ENCODE measurements at places on chromosomes 3 and 15.

DNA sequence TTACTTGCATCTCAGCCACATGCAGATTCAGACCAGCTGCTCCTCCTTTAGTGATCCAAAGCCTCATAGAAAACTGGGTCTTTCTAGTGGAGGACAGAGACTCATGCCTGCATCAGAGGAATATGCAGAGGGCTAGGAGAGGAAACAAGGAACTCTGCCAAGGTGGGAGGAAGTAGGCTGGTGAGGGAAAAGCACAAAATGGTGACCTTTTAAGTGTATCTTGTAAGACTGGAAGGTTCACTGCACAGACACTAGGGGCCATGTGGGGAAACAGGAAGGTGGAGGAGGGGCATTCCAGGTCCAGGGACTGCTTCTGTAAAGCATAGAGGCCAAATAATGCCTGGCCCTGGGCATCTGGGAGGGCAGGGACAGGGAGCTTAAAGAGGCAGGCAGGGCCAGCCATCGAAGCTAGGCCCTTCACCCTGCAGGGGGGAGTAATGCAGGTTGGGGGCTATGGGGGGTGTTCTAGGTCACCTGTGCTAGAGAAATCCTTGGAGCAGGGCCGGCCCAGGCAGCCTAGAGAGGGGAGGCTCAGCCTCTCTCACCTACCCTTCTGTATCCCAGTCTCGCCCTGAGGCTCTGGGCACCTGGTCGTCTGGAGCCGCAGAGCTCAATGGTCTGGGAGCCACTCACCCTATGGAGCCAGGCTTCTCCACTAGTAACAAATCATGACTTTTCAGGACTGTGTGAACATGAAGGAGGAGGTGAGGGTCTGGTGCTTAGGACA lies 117.7 kb downstream of the DNAJB8 start:
- DNase-seq: no peak

DNA sequence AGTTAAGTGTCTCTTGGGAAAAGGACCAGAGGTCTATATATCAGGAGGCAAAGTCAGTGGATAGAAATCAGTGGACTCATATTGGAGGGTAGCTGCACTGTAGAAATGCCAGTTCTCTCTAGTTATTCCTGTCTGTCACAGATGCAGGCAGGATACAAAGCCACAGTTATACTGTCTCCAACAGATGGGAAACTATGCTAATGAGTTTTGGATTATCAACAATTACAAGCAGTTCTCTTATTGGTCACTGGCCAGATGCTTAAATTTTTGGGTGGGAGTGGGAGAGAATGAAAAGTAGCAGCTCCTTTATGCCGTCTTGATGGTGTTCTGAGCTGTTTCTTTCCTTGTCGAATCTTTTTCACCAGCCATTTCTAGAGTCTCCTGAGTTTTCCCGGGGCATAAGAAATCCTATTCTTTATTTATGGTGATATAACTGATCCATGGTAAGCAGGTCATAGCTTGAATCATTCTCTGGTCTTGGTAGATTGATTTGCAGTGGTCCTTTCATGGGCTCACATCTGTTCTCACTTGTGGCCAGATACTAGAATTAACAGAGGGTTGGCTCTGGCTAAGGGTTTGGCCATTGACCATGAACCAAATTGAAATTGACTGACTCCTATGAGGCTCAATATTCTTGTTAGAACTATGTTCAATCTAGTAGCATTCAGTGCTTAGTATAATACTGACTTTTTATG lies 44.6 kb upstream of the RBMS3 start:
- no peak for DNase-seq

DNA sequence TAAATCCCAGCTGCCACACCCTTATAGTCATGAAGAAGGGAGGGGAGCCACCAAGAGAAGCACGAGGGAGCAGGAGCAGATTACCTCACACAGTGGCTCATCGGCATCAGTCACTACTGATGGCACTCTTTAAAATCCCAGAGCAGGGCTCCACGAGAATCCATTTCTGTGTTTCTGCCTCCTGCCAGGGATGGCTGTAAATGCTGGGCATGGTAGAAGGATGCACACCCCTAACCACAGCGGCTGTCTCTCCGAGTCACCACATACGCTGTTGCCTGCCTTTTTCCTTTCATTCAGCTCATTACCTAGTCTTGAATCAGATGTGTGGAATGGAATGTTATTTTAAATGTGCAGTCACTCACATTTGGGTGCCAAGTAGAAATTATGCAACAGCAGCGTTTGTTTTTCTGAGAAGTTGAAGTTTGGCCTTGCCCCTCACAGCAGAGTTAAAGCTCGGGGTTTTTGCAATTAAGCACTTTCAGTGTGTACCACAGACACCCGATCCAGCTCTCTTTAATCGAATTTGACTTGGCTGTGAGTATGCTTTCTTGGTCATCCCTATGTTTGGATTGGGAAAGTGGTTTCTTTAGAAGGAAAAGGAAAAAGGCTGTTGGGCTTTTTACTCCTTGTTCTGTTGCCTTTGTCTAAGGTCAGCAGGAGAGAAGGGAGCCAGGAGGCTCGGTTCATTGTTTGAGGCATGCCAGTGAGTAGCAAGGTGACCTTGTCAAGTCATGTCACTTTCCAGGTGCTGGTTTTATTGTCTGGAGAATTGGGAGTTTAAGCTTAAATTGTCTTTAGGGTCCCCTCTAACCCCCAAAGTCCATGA lies 284.2 kb upstream of the TPM1 start:
- DNase-seq: no peak

DNA sequence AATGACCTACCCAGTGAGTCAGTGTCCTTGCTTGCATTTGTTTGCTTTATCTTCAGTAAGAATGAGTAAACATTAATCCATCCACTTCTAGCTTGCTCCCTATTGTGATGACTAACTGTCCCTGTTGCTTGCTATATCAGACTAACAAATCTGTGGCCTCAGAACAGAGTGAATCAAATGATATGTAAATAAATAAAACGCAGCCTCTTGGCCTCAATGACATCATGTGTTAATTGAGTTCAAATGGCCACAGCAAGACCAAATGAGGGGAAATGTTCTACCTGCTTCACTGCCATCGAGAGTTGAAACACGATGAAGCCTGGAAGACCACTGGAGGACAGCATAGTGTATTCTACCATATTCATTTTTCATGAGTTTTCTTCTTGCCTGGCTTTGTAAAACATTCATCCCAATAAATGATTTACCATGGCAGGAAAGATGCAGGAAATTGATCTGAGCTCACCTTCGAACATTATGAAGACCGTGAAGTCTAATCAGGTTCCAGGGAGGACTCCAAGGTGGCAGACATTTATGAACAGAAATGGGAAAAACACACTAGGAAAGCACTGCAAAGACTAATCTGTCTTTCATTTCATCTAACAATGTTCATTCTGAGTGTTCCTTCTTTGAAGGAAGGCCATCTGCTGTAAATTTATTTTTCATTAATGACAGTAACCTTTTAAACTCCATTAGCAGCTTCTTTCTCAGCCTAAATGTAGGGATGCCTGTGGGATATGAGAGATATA lies 1144.5 kb downstream of the TUSC7 start:
- DNase-seq: no peak

DNA sequence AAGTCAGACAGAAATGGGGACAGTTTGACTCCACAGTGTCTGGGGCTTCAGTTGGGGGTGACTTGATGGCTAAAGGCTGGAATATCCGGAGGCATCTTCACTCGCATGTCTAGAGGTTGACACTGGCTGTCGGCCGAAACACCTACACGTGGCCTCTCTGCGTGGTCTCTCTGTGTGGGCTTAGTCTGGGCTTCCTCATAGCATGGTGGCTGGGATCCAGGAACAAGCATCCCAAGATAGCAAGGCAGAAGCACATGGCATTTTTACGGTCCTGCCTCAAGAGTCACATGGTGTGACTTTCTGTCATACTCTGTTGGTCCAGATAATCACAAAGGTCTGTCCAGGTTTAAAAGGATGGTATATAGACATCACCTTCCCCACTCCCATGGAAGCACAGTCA lies 34.5 kb downstream of the MAGI1 start:
- no peak for DNase-seq

GRCh38 chr3:177713928-177714900 lies 516.9 kb upstream of the TBL1XR1 start:
- DNase-seq: no peak

- DNase-seq: no peak
Observed at GRCh38 chr3:184050217-184050847, 2.5 kb upstream of the HTR3C start.

GRCh38 chr15:52100807-52101442 lies 11.7 kb downstream of the BCL2L10 start:
- peak; percentile 96 for DNase-seq

- peak; percentile 74 for DNase-seq
Observed at GRCh38 chr15:63348392-63348791, 33.3 kb downstream of the CA12 start.

GRCh38 chr3:162183440-162183839 lies 686.8 kb downstream of the OTOL1 start:
- no peak for DNase-seq

- no peak for DNase-seq
Observed at GRCh38 chr15:87490666-87491065, 765.9 kb downstream of the NTRK3 start.

GRCh38 chr3:38169027-38169317 lies 3.6 kb downstream of the OXSR1 start:
- no peak for DNase-seq

Data from inflammatory macrophage (primary cell).